Kasumi-1 (cell line): ENCODE measurements at places on chromosomes 3 and 15.
A peak's percentile ranks its signal among the peaks of the same experiment; 100 is the strongest.

DNA sequence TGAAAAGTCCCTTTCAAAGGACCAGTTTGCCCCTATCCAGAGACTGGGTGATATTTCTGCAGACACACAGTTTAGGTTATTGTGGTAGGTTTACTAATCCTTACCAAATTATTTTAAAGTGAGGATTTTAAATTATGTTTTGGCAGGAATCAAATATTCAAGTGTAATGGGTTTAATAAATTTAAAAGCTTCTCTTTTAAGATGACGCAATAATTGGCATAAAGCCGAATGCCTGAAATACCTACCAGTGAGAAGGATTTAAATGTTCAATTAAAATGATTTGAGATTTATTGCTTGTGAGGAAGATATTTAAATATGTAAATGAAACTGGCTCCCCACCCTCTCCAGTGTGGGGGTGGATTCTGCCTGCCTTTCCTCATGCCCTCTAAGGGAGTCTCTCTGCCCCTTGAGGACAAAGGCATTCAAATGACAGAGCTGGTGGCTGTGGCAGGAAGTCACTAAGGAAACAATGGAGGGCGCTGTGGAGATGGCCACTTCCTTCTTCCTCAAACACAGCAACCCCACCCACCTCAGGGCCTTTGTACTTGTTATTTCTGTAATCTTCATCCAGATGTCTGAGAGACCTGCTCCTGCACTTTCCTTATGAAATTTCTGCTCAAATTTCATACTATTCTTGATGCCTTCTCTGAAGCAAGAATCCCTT is 131.7 kb downstream of the TNIK start:
- DNase-seq, result peak; percentile 60

DNA sequence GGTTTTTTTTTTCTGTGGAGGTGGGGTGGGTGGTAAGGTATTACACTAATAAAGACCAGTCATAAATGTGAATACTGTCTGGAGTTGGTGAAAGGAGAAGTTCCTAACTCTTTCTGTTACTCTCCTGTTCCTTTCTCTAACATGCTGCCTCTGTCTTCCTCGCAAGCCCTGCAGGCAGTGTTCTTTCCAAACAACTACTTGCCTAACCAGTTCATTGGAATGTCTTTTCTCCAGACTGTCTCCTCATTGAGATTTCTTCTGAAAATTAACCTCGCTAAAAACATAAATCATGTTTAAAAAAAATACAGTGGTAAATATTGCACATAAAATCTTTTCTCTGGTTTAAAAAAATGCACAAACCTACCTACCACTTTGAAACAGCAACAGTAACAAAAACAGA is 135.2 kb downstream of the TP63 start:
- DNase-seq, result no peak

DNA sequence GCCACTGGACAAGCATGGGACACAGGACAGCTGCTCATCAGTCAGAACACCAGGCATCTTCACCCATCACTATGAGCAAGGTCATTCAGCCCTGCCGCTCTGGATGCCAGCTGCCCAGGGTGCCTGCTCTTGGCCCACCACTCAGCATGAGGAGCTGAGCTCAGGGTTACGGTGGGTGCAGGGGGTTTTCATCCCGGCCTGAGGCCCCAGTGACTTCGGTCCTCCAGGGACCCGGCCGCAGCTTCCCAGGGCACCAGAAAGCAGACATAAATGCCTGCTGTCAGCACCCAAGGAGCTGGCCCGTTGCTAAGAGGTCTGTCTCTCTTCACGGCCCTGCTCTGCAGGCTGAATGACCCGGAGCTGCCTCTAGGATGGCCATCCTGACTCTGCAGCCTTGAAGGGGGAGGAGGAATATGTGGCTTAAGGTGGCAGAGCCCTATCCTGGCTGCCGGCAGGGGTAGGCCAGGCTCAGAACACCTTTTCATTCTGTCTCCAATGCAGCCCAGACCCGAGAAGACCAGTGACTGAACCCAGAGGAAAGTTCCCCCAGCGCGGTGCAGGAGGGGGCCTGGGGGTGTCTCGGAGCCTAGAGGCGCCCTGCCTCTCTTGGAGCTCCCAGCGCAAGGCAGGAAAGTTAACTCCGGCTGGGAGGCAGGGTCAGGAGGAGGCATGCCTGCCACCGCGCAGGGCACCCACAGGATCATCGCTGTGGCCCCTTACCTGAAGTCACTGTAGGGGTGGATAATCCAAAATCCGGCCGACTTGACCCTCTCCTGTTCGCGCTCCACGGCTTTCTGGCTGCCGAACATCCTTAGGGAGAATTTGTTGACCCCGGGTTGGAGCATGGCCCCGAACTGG is 1.8 kb downstream of the HCN4 start:
- no peak for DNase-seq

DNA sequence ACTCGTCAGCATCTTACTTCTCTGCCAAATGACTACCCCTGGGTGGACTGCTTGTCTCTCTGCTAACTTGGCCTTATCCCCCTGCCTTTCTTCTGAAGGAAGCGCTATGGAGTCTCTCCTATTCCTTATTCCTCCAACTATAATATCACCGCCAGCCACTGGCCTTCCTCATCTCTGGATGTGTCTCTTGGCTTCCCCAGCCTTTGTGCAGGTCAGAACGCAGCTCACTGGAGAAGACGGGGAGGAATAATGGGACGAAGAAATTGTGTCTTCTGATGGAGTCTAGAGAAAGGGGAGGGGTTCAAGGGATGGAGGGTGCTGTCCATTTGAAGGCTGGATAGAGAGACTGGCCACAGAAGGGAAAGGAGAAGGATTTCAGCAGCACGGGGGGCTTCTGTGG is 16.9 kb downstream of the ITGA11 start:
- DNase-seq, result no peak

- DNase-seq, result no peak
Measured at GRCh38 chr3:177545964-177546363, 348.7 kb upstream of the TBL1XR1 start.

GRCh38 chr3:49172551-49173041 is 1.2 kb downstream of the KLHDC8B start:
- DNase-seq, result no peak
